ENCODE measurements at places on chromosomes 5 and 9. TPM values are rescaled to one million over a fixed set of nuclear protein-coding genes. Genes with fewer than 3 reads are reported as not detected.

The FNIP1 gene
- 11.6 TPM for polyA plus RNA-seq

The C5orf63 gene
- 3.4 TPM for polyA plus RNA-seq

The DDX41 gene
- 51.2 TPM for polyA plus RNA-seq

The CNTNAP3 gene
- not detected for polyA plus RNA-seq

The HTR1A gene
- not detected for polyA plus RNA-seq

The FSD1L gene
- polyA plus RNA-seq = 2.0 TPM

The TMEM250 gene
- polyA plus RNA-seq = 46.7 TPM

The SAXO1 gene
- polyA plus RNA-seq = 0.34 TPM

The PHF24 gene
- not detected for polyA plus RNA-seq

GRCh38 chr9:122058709-122059108, 34.4 kb downstream of the TTLL11 start:
- no peak for DNase-seq

DNA sequence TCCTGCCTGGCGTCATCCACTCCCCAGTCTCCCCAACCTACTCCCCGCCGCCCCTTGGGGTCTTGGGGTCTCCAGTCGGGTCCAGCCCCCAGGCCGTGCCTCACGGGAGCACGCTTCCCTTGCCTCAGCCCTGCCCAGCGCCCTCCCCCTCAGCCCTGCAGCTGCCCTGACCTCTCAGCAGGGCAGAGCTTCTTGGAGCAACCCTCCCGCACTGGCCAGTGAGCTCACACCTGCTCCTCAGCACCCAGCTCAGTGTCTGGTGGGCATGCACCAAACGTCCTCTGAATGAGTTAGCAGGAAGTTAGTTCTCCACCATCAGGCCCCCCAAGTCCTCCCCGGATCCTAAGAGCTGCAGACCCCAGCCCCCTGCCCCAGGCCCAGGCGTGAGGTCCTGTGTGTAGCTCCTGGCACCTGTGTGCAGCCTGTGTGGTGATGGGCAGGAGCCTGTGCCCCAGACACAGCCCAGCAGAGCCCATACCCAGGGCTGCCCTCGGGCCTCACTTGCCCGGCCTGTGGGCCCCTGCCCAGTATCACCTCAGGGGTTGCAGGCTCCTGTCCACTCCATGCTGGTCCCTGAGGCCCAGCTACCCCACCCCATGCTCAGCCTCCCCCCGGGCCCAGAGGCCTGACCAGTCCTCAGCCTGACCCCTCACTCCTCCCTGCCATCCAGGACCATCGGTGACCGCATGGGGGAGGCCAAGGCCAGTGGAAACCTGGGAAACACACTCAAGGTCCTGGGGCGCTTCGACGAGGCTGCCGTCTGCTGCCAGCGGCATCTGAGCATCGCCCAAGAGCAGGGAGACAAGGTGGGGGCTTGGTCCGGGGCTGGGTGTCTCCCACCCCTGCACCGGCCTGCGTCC, 8.2 kb downstream of the GPSM1 start:
- DNase-seq = no peak

DNA sequence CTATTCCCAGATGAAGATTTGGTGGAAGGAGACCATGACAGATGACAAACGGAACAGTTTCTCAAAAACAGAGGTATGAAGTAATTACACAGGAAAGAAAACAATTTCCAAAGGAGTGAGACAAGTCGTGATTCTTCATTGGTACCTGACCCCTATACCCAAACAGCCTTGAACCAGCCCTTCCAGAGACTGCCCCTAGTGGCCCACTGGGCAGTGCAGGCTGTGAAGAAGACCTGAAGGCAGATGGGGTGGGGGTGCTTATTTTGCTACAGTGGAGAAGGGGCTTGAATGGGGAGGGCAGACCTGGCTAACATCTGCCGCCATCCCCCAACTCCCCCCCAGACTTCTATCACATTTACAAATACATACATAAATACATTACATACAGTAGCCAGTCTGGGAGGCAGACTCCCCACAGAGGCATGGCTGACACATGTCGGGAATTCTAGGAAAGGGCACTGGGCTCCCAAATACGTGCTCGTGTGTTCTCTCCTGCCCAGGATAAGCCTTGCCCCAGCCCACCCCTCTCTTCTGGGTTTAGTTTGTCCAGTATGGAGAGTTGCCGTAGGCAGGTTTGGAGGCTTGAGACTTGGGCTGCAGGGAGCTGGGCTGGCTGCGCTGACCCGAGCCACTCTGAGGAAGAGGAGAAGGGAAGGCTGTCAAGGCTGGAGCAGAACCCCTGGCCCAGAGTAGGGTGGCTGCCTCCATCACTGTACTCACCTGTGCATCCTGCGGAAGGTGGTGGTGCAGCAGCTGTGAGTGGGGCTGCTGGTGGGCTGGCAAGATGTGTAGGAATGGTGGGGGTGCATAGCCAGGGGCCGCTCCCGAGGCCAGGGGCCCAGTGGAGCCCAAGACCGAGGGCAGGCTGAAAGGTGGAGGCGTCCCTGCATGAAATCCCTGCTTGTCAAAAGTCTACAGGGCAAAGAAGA, 105.3 kb downstream of the UBE2R2 start:
- DNase-seq = peak; percentile 9

GRCh38 chr5:173764332-173765028, 123.7 kb upstream of the CPEB4 start:
- no peak for DNase-seq

- no peak for DNase-seq
Measured at GRCh38 chr5:56093970-56094369, 99.2 kb upstream of the IL6ST start.

DNA sequence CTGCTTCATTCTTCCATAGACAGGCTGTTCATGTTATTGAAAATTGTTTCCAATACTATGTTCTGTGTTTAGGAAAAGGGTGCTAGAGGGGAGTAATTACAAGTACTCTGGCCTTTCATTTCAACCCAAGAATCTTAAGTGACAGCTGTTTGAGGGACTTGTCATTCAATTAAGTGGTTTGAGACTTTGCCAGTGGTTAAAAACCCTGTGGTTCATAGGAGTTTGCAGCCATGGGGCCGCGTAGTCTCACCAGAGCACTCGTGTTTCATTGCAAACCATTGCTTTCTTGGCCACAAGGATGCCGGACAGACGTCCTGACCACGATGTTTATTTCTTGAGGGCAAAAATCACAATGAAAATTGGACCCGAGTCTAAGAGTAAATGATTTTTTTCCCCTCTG, 248.8 kb downstream of the NNT start:
- DNase-seq = no peak

DNA sequence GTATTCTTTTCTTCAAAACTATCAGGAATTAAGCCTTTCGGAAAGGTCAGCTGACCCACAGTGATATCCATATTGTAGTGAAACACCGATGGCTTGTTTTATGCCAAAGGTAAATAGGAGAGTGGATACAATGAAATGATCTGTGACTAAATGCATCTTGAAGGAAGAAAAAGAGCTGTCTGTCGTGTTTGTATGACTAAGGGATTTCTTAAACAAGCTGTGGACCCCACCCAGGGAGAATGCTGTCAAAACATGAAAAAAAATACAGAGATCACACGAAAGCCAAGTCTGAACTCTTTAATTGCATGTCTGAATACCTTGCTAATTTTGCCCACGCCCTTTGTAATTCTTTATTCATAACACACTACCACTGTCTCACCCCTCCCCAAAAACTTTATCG, 286.4 kb upstream of the WWC1 start:
- no peak for DNase-seq

DNA sequence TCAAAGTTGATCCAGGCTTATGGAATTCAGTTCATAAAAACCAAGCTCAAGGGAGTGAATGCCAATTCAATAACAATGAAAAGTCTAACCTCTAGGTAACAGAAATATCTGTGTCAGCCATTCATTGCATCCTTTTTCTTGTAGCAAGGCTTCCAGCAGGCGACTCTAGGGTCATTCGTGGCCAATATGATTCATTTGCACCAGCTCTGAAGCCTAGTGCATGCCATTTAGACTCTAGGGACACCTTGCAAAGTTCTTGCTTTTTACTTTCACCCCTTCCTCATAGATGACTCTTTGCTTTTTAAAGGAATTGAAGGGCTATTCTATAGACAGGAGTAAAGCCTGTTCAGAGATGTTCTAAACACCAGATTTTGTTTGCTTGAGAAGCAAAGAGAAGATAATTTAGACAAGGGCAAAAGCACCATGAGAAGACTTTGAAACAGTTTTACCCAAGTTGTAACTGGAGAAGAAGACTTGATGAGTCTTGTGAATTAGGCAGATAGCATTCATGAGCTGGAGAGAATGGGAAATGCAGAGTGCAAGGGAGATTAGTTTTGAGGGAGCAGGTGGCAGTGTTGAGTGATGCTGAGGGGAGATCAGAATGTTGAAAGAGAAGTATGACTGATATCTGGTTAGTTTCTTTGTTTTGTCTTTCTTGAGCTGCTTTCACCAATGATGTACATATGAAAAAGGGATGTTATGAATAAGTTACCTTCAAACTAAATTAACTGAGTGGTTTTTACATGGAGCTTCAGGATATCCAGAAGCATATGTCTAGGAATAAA, 94.5 kb downstream of the F2RL2 start:
- DNase-seq = no peak

GRCh38 chr5:181127907-181128626, 2.9 kb downstream of the OR2V1 start:
- no peak for DNase-seq

DNA sequence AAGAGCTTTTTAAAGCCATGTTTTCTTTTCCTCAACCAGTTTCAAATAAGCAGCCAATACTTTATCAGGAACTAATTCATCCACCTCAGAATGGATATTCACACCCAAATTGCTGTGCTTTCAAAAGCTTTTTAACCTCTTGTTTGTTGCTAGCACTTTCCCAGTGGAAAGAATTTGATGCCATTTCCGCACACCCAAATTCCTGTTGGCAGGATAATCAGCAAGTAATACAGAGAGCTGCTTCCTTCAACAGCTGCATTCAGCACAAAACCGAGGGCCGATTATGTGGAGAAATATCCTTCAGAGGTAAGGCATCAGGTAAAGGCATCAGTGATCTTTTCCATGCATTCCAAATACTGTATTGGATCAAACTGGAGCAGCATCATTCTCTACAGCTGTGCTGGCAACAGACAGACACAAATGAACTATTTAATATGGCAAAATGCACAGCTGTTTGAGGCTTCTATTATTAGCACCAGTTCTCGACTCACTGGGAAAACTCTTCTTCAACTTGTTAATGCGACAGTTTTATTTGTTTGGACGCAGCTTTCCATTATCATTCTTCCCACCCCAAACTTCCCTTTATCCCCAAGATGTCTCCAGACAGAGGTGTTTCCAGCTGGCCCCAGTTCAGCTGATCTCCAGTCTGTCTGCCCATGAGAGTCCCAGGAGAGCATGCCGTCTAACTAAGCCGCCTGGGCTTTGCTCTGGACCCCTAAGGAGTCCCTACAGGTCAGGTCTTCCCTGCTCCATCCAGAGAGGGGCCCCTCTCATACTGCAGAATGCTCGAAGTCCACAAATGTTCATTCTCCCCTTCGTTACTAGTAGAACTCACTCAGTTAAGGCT, 22.2 kb upstream of the MGAT1 start:
- DNase-seq = no peak

GRCh38 chr5:180313677-180314505, 22.0 kb upstream of the MAPK9 start:
- peak; percentile 57 for DNase-seq

GRCh38 chr5:68067291-68067690, 148.3 kb upstream of the PIK3R1 start:
- DNase-seq = no peak

DNA sequence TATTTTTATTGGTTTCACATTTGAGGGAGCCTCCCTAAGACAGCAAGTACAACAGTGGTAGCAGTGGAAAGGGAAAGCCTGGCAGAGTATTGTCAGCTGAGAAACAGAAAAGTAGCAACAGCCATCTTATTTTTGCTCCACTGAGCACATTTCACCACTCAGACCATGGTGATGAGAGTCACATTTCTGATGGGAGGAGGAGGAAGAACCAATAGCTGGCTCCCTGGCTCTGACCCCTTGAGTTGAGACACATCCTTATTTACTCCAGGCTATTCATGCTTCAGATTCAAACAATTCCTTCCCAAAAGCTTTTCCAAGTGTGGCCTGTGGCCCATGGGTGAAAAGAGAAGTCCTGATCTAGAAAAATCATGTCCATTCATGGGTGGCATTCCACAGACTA, 236.3 kb downstream of the ARHGAP26 start:
- no peak for DNase-seq

DNA sequence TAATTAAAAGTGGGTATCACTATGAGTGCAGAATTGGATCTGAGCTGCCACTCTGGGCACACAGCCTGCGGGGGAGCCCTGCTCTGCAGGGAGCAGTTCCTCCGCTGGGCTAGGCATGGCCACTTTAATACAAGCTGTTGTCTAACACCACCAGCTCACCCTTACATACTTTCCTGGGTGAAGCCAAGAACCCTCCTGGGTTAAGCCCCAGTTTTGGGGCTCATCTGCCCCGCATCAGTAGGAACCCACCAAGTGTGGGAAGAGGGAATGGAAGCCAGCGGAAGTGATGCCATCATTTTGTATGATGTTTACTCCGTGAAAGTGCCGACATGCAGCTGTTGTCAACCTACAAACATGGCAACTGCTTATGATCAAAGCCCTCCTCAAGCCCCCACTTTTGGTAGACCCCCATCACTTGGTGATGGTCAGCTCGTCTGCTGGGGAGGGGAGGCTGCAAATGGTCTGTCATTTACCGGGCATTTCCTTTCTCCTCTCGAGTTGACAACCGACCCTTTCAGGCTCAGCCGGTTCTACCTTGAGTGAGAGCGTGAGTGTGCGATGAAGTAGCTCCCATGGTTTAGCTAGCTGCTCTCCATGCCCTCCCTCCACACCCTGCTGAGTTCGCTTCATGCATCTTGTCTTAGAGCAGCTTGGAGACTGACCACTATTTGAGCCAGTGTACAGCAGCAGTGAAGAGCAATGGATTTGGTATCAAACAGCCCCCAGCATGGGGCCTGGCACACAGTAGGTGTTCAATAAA, 95.3 kb upstream of the IER5L start:
- no peak for DNase-seq

DNA sequence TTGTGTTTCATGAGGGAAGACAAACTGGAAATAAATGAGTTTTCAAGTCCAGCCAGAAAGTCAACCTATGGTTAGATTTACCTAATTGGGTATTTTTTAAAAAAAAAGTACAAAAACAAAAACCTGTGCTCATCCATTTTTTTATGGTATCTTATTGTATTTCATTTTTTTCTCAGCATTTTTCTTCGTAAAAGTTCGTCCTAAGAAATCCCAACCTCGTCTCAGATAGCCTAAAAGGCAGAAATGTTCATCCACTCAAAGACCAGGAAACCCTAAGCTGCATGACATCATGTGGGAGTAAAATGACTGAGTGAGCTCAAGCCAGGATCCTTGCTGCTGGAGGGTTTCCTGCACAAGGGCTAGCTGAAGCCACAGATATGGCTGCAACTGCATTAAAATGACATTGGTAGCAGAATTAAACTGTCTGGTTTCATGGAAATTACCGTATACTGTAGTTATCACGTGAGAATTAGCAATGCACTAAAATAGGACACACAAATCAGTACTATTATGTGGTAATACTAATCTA, 70.4 kb downstream of the NFIB start:
- DNase-seq = no peak

DNA sequence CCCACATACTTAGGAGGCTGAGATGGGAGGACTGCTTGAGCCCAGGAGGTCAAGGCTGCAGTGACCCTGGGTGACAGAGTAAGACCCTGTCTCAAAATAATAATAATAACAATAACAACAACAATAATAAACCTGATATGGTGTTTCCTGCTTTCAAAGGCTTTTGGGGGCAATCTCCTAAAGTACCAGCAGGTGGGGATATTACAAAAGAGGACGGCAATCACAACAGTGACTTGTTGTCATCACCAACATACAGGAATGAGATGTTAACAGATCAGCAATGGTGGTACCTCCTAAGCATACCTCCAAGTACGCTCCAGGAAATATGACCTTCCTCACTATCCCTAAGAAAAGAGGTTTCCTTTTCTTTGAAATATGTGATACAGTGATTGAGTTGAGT, 91.1 kb upstream of the RNF180 start:
- no peak for DNase-seq

Data from CD4-positive, alpha-beta memory T cell (primary cell).